ENCODE measurements at places on chromosomes 6 and 20.

- peak; percentile 41 for DNase-seq
These were observed 81.8 kb downstream of the FYN start for GRCh38 chr6:111791415-111791814.

- peak; percentile 40 for DNase-seq
These were observed 100.6 kb downstream of the KCNB1 start for GRCh38 chr20:49381558-49382493.

- peak; percentile 29 for DNase-seq
These were observed 54.8 kb upstream of the SGK1 start for GRCh38 chr6:134372603-134373281.

- no peak for DNase-seq
These were observed 24.3 kb upstream of the ZNF217 start for GRCh38 chr20:53617791-53618489.

DNA sequence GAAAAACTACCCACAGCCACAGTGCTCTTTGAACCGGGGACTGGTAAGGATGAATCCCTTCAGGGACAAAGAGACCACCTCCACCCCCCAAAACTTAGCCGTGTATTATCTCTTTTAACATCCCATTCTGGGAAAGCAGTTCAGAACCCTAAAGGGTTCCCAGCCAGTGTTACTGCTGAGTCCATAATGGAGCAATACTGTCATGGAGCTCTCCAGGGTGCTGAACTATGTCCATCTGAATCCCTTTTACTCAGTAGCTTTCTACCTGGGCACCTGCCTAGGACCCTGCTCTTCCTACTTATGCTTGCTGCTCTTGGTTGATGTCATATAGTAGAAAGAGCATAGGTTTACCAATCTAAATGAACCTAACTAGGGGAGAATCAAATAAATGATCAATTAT, 22.3 kb upstream of the SAYSD1 start:
- peak; percentile 26 for DNase-seq

- DNase-seq, result no peak
These were observed 265.6 kb upstream of the ARID1B start for GRCh38 chr6:156511570-156511969.

DNA sequence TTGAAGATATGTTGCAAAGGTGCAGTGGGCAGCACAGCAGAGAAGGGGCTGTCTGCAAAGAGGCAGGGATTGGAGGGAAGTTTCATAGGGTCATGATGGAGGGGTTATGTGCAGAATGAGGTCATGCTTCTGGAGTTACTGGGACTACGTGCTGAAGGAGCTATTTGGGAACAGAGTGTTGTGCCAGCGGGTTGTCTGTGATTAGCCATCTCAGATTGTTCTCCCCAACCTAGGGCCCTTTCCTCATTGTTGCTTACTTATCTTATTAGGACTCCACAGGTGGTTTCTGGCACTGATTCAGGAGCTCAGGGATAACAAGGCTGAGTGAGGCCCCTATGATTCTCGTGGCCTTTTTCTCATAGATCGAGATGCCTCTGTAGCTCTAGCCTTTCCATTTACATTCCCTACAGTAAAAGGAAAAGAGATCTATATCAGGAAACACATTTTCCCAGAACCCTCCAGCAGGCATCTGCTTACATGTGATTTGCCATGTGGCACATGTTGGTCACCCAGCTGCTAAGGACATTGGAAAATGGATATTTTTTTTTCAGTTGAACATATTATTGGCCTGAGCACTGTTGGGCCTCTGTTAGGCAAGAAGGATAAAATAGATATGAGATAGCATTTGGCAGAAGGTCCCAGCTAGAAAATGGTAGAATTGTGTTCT, 429.6 kb upstream of the PLCB4 start:
- no peak for DNase-seq

- peak; percentile 28 for DNase-seq
These were observed 40.3 kb downstream of the STX11 start for GRCh38 chr6:144190593-144190992.

DNA sequence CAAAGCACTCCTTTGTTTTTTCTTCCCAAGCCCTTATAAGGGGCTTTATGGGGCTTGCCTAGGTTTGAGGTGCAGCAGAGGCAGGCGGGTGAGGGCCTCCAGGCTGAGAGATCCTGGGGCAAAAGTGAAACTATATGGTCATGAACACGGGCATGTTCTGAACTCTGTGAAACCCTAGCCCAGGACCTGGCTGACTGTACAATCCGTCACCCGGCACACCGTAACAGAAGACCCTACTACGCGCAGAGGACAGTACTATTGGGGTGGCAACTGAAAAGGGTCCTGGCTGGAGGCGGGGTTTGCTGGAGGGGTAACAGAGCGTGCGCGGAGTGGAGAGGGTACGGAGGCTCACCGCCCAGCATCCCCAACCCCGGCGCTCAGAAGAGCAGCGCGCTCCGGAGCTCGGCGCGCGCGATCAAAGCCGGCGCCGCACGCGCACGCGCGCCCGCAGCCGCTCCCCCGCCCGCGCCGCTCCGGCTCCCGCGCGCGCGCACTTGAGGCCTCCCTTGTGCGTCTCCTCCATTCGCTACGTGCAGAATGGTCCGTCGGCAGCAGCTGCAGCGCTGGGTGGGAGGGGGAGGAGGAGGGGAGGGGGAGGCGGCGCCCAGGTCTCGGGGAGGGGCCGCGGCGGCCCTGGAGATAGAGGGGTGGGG, 54.2 kb downstream of the MRPL14 start:
- DNase-seq, result peak; percentile 96

DNA sequence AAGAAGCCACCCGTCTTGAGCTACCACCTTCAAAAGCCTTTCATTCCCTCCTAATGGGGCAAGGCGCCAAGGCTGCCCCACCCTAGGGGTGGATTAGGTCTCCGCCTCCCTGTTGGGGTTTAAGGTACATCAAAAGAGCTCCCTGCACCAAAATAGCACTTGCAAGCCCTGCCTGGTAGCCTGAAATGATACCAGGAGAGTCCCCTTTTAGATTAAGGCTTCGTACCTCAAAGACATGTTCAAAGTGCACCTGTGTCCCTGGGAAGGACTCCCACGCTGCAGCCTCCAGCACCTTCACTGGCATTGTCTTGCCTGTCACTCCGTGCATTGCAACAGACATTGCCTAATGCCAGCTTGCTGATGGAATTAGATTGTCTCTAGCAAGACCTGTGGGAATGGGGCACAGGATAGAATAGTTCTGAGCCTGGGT, 15.7 kb upstream of the CDKN1A start:
- no peak for DNase-seq

DNA sequence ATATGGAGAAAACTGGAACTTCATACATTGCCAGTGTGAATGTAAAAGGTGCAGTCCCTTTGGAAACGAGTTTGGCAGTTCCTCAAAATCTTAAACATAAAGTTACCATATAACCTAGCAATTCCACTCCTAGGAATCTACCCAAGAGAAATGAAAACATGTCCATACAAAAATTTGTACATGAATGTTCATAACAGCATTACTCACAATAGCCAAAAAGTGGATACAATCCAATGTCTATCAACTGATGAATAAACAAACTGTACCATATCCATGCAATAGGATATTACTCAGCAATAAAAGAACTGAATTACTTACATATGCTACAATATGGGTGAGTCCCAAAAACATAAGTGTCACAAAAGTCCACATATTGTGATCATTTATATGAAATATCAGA, 48.7 kb upstream of the ERVFRD-1 start:
- DNase-seq, result no peak

Measured in AG08396 (cell line).